Activated CD8-positive, alpha-beta memory T cell treated with anti-CD3 and anti-CD28 coated beads for 48 hours (primary cell): ENCODE measurements at places on chromosomes 6 and 20.

GRCh38 chr6:24274441-24275083, 83.3 kb downstream of the DCDC2 start:
- DNase-seq = no peak

- no peak for DNase-seq
These were observed 12.6 kb upstream of the EIF2S2 start for GRCh38 chr20:34124469-34125249.

DNA sequence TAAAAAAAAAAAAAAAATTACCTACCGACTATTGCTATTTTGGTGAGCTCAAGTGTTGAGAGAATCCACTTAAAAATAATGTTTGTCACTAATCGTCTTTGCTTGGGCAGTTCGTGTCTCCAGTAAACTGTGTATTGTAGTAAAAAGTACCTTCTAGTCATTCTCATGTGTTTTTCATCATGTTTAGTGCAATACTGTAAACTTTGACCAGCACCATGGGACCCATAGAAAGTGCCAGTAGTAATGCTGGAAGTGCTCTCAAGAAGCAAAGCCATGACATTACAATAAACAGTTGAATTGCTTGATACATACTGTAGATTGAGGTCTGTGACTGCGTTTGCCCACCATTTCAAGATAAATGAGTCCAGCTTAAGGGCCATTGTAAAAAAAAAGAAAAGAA, 395.2 kb downstream of the BCKDHB start:
- DNase-seq = no peak

DNA sequence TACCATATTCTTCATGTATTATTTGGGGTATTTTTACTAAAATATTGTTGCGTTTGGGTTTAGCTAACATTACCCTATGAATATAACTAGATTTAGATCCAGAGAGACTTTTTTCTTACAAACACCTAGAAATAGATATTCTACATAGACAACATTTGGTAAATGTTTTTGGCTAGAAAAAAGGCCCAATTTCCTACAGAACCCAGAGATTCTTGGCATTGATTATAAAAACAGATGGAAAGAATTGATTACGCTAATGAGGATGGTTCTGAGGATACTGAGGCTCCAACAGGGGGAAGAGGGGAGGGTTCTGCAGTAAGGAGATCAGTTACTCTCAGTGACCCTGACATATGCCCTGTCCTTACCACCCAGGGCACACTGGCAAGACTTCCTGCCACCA, 123.2 kb downstream of the IPCEF1 start:
- DNase-seq = no peak

GRCh38 chr6:25296217-25296905, 17.2 kb downstream of the CARMIL1 start:
- DNase-seq = no peak

DNA sequence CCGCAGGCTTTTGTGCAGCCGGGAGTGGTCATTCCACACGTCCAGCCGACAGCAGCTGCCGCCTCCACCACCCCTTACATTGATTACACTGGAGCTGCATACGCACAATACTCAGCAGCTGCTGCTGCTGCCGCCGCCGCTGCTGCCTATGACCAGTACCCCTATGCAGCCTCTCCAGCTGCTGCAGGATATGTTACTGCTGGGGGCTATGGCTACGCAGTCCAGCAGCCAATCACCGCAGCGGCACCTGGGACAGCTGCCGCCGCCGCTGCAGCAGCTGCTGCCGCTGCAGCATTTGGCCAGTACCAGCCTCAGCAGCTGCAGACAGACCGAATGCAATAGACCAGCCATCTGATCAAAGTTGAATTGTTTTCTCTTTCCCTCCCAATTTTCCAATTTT, 10.6 kb downstream of the RBM24 start:
- DNase-seq = no peak

GRCh38 chr6:44957156-44957555, 371.0 kb upstream of the RUNX2 start:
- no peak for DNase-seq
